ENCODE measurements at places on chromosomes 3 and 15.
A peak's percentile ranks its signal among the peaks of the same experiment; 100 is the strongest.

DNA sequence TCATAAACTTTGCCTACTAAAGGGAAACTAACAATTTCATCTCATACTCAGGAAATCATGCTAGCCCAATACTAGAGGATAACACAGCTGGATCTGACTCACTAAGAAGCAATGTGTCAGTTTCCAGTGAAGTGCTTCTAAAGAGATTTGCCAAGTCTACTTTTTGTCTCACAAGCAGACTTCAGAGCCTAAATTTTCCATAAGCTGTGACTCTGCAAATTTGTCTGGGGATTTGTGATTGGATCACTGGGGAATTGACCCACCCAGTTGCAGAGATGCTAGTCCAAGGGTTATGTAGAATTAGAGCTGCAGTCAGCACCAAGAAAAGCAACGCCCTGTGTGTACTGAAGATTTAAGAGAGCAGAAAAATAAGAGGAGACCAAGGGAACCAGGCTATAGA lies 647.1 kb downstream of the NTRK3 start:
- DNase-seq, result peak; percentile 71

DNA sequence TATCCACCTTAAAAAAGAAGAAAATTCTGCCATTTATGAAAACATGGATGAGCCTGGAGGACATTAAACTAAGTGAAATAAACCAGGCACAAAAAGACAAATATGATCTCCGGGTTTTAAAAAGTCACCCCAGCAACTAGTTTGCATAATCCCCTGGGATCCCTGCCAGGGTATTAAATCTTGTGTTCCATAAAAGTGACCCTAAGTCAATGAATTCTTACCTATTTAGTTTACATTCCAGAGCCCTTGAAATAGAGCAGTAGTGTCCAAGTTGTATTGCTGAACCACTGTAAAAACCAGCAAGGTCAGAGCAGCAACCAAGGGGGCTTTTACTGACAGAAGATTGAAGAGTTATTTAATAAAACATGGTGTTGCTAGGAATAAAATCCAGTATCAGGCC lies 716.8 kb upstream of the BCHE start:
- DNase-seq, result no peak

DNA sequence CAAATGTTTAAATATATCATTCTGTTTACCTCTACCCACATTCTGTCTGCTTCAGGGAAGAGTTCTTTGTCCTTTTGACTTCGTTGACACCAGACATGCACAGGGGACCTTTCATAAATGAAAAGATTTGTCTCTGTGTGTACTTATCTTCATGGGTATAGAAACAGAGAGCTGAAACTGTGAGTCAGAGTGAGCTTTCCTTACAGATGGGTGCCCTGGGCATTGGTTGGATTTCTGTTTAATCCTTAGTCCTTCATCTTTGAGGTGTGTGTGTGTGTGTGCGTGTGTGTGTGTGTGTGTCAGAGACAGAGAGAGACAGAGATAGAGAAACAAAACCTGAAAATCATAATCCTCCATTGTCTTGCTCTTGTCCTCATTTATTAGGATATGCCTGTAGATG lies 517.4 kb downstream of the TUSC7 start:
- DNase-seq, result no peak

GRCh38 chr3:73046195-73046594 lies 15.3 kb upstream of the EBLN2 start:
- no peak for DNase-seq

GRCh38 chr3:69297501-69297900 lies 88.4 kb downstream of the FRMD4B start:
- no peak for DNase-seq

GRCh38 chr3:77319711-77320110 lies 279.8 kb downstream of the ROBO2 start:
- DNase-seq, result no peak

- no peak for DNase-seq
Observed at GRCh38 chr3:77411334-77411733, 371.4 kb downstream of the ROBO2 start.

- DNase-seq, result no peak
Observed at GRCh38 chr15:35019404-35020327, 31.6 kb upstream of the ZNF770 start.

- DNase-seq, result no peak
Observed at GRCh38 chr3:81910244-81910852, 148.9 kb upstream of the GBE1 start.
